ENCODE measurements at places on chromosomes 7 and 10. TPM values are rescaled to one million over a fixed set of nuclear protein-coding genes. Genes with fewer than 3 reads are reported as not detected.

- DNase-seq, result no peak
Measured at GRCh38 chr10:91628383-91628782, 4.5 kb downstream of the PPP1R3C start.

DNA sequence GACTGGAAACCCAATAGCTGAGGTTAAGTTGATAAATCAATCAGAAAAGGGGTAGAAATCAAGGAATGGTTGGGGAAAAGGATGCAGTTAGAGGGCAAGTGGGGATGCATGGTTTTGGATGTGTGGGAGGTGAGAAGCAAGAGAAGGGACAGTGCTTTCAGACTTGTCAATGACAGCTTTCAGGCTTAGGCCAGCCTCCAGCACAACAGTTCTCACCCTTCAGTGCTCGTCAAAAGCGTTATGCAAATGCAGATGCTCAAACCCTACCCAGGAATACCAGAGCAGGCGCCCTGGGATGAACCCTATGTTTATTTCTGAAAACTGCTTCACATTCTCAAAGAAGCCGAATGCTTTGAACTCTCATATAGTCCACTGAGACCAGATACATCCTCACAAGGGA is 74.0 kb downstream of the AOAH start:
- DNase-seq, result no peak

DNA sequence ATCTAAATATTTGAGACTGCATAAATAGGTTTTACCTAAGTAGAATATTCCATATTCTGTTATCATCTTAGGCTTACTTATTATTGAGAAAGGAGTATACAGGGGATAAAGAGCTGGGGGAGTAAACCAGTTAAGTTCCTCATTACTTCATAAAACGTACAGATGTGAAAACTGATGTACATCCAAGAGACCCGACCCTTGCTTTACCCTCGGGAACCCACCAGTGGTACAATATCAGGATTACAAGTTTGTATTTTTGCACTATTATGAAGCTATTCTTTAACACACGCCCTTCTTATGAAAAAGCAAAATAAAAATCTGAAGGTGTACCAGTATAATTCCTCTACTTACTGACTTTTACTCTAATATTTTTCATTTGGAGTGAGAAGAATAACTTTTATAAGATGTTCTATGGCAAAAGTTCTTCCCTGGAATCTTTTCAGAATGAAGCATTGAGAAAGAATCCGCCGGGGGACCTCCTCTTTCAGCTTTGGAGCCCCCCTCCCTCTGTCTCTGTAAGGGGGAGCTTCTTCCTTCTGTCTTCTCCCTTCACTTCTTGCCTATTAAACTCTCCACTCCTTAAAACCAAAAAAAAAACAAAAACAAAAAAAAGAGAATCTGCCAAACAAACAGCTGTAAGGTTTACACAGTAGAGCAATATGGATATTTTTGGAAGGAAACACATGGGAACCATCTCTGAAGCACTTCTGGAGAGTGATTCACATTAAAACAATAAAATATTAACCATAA is 550.0 kb downstream of the TNS3 start:
- DNase-seq, result no peak

GRCh38 chr7:200704-201103 is 8.3 kb downstream of the FAM20C start:
- no peak for DNase-seq

GRCh38 chr7:12508554-12508953 is 62.0 kb upstream of the SCIN start:
- DNase-seq, result no peak

GRCh38 chr7:129258649-129259389 is 34.0 kb downstream of the AHCYL2 start:
- DNase-seq, result no peak

- DNase-seq, result no peak
Measured at GRCh38 chr10:103125323-103126267, 67.5 kb downstream of the NT5C2 start.

- no peak for DNase-seq
Measured at GRCh38 chr10:102184606-102185005, 32.4 kb downstream of the NOLC1 start.

GRCh38 chr7:54111814-54112511 is 430.2 kb upstream of the VSTM2A start:
- no peak for DNase-seq

GRCh38 chr7:39758234-39758970 is 135.0 kb downstream of the RALA start:
- no peak for DNase-seq

DNA sequence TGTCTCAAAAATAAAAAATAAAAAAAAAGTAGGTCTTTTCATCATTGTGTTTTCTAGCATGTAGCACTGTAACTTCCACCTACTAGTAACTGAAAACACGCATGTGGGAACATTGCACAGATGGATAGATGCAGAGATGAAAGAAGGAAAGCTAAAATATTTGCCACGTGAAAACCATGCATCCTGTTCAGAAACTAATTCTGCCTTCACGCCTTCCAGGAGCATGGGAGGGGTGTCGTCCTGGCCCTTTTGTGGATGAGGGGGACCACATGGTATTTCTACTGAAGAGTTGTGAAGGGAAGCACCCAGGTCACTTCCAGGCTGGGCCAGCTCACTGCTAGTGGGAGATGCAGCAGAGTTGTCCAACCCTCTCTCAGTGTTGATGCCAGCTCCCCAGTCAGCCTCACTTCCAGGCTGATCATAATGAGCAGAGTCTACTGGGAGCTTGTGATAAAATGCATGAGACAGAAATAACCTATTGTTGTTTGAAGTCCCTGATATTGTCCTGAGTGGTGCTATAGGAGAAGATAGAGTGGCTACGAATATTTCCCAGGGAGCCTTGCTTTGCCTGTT is 287.1 kb upstream of the CELF2 start:
- DNase-seq, result no peak

GRCh38 chr10:43043342-43043772 is 33.5 kb upstream of the RET start:
- DNase-seq, result no peak

DNA sequence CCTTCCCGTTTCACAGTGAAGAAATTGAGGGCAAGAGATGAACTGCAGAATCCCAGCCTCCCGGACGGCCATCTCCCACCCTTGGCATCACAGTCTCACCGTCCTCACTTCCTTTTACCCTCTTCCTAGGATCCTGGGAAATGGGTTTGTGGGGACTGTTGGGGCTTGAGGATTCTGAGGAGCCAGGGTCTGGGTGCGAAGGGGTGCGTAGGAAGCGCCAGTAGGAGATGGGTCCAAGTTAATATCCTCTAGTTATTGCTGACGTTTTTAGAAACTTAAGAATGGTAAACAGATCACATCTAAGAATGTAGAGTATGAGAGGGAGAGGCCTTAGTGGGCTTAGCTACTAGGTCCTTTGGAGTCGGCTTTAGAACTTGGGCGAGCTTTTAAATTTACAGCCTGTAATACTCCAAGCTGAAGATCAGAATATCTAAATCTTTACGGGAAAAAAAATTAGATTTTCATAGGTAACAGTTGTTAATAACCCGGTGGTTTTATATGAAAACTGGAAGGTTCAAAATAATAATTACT is 696 bp downstream of the MALSU1 start:
- DNase-seq, result no peak

DNA sequence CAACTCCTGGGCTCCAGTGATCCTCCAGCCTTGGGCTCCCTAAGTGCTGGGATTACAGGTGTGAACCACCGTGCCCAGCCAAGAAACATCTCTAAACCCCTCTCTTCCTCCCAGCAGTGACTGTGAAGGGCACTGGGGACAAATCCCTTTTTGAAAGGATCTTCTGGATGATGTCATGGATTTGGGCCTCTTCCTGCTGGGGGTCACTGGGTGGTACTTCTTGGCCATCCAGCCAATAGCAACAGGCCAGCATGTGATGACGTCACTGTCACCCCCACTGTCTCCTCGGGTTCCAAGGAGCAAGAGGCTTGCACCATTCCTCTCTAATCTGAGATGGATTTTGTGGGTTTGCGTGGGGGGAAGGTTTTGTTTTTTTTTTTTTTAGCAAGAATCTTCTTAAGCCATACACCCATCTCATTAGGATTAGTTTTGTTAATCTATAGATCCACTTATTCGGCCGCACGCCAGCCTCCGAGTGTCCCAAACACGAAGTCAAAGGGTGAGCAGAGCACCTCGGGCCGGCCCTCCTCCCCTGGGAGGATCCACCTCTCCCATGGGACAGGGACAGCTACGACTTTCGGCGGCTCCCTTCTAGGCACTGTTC is 29.4 kb upstream of the TNRC18 start:
- peak; percentile 43 for DNase-seq

GRCh38 chr10:112307358-112308124 is 24.3 kb downstream of the TECTB start:
- DNase-seq, result peak; percentile 7

DNA sequence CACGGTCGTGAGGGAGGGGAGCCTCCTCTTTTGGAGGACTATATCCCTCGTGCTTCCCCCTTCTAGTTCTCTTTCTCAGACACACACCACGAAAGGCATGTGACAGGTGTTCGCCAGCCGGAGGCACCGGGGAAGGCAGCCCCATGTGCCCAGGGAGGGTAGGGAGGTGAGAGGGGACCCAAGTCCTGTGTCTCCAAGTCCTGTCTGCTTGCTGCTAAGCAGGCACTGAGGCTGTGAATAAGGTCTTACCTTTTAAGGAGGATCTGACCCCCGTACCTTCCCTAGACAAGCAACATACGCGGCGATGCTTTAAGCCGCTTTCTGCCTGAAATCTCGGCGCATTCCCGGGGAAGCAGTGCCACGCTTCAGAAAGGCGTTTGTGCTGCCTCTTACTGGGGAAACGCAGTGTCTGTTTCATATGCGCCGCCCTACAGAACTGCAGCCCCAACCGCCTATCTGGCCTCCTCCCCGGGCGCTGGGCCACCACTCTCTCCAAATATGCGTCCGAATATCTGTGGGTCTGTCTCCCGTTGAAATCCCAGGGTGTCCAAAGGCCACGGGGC is 770 bp downstream of the PLXNA4 start:
- peak; percentile 72 for DNase-seq

GRCh38 chr7:5695727-5696345 is 85.6 kb downstream of the RNF216 start:
- no peak for DNase-seq

DNA sequence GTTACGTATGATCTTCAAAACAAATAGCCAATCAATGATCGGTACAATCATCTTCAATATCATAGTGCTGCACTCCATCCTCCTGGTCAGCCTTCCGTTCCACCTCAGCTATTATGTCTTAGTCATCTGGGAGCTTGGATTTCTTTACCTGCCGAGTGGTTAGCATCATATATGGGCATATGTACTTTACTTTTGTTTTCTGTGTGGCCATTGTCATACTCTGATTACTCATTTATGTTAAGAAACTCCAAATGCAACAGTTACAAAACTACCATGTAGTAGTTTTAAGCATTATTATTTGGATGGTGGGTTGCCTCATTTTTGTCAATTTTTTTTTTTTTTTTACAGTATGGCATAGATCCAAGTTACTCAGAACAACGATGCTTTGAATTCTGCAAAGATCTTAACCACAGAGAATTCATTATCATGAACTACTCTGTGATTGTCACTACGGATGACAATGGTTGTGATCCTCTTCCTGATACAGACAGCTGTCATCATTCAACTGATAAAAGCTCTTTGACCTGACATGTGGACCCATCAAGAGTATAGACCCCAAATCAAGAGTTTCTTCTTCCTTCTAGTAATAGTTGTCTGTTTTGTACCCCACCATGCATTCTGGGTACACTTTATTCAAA is 52.1 kb upstream of the NME8 start:
- DNase-seq, result no peak

DNA sequence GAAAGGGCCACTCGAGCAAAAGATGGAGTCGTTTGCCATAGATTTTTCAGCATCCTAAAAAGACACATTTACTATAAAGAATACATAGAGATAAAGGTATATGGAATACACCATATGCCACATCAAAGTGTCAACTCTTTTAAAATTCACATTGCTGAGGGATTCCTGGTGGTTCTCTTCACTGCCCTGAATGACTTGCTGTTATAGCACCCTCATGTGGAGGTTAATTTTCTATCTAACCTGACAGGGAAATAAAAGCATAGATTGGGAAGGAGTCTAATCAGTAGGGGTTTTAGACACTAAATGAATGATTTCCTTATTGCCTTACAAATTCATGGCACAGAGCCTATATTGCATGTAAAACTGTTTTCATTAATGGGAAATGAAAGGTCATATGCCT is 25.9 kb downstream of the DNAH11 start:
- DNase-seq, result no peak

DNA sequence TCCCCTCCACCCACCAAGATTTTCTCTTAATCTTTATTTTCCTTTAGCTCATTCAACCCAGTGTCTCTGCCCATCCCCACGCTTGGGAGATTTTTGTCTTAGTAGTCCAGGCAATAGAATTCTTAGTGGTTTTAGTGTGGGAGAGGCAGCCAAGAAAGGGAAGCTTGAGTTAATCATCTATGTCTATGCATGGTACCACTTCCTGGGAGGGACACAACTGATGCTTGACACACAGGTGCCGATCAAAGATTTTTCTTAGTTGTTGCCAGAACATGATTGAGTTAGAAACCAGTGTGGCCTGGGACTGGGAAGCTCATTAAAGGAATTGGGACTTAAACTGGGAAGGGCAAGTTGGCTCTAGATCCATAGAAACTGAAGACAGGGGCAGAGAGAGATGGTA is 3.1 kb downstream of the STRA8 start:
- DNase-seq, result no peak

DNA sequence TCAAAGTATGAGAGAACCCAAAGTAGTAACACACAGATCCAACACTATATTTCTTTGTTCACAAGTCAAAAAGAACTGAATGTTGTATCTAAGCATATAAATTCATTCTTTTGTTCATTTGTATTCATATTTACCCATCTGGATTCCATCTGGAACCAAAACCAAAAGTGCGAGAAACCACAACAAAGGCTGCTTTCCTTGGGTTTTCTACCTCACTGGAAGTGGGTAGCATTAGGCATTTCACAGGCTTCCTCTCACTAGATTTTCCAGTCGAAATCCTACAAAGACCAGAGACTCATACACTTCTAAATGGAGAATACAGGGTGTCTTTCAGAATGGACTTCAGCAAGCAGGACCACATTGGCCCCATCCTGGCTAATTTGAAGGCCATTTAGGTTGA is 109.8 kb upstream of the WNT16 start:
- DNase-seq, result no peak

GRCh38 chr7:147658392-147658967 is 932.1 kb upstream of the C7orf33 start:
- DNase-seq, result peak; percentile 57

Gene FGFBP3
- 23.3 TPM for total RNA-seq

Gene ZNF853
- 10.4 TPM for total RNA-seq

Gene TDRD1
- total RNA-seq, result 0.45 TPM

Gene TEX47
- total RNA-seq, result not detected

Gene AMPH
- 42.5 TPM for total RNA-seq

Gene PDK4
- 7.6 TPM for total RNA-seq

Gene OR6V1
- not detected for total RNA-seq
